ENCODE measurements at places on chromosomes 12 and 14.

DNA sequence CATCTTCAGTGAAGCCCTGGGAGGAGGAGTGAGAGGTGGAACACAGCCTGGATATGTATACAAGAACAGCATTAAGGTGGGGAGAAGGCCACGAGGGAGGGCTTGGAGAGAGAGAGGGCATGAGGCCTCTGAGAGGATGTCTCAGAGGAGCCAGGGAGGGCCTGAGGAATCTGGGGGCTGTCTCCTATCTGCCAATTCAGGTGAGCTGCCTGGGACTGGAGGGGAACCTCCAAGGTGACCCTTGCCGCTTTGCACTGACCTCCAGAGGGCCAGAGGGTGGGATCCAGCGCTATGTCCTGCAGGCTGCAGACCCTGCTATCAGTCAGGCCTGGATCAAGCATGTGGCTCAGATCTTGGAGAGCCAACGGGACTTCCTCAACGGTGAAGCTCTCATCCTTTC is 4.4 kb downstream of the ARHGEF25 start:
- DNase-seq: no peak

- DNase-seq: peak; percentile 13
Observed at GRCh38 chr14:64826845-64827244, 52.9 kb downstream of the SPTB start.

DNA sequence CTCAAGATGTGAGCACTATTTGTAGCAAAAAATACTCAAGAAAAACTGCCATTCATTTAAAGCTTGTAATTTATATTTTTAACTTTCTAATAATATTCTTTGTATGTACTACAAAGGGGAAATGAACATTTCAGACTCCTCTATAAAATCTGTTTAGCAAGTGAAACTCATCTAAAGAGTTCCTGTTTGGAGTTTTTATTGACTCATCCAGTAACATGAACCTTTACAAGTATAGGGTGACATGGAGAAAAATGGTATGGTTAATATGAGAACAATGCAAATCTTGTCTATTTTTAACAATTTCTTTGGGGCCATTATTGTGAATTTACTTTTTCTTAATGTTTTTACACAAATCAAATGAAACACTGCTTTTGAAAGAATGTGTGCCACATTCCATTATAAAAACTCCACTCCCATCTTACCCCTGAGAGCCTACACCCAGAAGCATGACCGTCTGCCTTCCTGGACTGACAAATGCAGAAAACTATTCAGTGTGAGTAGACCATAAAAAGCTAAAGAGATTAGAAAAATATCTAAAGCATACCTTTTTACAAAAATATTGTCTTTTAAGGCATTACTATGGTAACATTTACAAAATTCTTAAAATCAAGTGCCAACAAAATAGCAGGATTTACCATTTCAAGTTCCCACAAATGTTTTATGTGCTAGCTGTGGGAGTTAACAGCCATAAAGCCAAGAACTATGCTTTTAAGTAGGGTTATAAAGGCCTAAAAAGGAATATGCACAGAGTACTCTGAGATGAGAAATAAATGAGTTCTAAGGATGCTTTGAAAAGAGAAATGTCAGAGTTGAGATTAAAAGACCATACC is 144.0 kb downstream of the ADAMTS20 start:
- DNase-seq: peak; percentile 0

GRCh38 chr14:21440859-21441258 is 15.1 kb downstream of the CHD8 start:
- DNase-seq: no peak

DNA sequence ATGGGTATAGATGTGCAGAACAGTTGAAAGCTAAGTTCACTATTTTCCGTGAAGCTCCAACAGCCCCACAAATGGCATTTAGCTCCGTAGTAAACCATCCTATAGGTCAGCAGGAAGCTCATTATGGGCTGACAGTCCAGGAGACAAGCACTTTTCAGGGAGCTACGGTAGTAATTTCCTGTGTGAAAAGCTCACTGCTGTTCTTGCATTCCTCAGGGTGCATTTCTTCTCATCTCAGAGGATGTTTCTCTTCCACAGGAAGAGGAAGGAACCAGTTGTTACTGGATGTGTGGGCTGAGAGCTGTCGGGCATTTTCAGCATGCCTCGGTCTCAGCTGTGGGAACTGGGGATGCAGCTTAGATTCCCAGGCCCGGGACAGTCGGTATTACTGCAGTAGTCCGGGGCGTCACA is 72.8 kb downstream of the GALNT4 start:
- DNase-seq: peak; percentile 66

DNA sequence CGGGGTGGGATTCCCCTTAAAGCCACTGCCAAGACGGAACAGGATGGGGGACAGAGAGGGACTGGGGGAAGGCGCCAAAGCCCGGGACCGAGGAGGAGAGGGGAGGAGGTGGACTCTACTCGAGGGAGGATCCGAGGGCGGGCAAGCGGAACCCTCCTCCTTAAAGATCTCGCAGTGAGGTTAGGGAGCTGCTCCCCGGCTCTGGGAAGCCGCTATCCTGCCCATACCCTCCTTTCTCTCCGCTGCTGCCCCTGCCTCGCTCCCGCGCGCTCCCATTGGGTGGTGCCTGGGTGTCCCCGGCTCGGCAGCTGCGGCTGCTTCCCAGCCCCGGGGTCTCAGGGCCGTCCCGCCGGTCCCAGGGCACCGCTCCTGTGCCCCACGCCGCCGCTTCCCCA is 16.4 kb downstream of the KRT18 start:
- DNase-seq: no peak

DNA sequence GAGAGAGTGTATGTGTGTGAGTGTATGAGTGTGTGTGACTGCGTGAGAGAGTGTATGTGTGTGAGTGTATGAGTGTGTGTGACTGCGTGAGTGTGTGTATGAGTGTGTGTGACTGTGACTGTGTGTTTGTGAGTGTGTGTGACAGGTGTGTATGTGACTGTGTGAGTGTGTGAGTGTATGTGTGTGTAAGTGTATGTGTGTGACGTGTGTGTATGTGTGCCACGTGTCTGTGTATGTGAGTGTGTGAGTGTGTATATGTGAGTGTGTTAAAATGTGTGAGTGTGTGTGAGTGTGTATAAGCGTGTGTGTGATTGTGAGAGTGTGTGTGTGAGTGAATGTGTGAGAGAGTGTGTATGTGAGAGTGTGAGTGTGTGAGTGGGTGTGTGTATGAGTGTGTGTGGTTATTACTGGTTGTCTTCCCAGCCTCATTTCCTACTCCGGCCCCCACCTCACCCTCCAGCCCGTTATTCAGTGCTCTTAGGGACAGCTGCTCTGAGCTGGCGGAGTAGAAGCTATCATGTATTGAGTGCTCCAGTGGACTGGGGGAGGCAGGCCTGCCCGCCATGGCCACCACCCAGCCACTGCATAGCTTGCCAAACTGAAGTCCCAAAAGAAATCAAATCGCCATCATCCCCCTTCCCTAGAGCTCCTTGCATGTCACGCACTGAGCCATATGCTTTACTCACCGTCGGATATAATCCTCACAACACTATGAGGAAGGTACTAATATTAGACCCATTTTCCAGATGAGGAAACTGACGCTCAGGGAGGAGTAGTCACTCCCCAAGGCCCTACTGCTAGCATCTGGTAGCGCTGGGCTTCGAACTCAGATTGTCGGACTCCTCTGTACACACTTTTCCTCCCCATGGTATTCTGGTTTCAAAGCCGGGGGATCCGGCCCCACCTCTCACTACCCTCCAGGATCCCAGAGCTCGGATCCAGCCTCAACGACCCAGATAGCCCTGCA is 10.3 kb upstream of the MYL2 start:
- no peak for DNase-seq

- no peak for DNase-seq
Observed at GRCh38 chr12:10406725-10407124, 2.8 kb downstream of the KLRC4 start.

GRCh38 chr12:51921017-51921725 is 13.9 kb downstream of the ACVRL1 start:
- DNase-seq: no peak

DNA sequence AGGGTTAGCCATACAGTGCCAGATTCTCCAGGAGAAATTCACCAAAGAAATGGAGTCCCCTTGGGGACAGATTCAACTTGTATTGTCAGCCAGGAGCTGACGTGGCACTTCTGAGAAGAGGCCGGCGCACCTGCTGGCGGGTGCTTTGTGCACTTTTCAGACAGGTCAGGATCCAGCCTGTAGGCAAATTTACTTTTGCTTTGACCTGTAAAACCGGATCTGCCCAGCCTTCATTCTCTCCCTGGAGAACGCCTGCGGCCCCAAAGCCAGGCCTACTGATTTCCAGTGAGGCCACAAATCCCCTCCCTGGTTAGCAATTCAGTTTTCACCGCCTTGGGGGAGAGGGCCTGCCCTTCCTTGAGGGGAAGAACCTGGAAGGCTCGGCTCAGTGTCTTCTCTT is 17.4 kb downstream of the P2RX4 start:
- DNase-seq: no peak

GRCh38 chr14:57462551-57462950 is 31.1 kb downstream of the CCDC198 start:
- no peak for DNase-seq

- peak; percentile 71 for DNase-seq
Observed at GRCh38 chr12:116598311-116599284, 39.4 kb downstream of the MAP1LC3B2 start.

DNA sequence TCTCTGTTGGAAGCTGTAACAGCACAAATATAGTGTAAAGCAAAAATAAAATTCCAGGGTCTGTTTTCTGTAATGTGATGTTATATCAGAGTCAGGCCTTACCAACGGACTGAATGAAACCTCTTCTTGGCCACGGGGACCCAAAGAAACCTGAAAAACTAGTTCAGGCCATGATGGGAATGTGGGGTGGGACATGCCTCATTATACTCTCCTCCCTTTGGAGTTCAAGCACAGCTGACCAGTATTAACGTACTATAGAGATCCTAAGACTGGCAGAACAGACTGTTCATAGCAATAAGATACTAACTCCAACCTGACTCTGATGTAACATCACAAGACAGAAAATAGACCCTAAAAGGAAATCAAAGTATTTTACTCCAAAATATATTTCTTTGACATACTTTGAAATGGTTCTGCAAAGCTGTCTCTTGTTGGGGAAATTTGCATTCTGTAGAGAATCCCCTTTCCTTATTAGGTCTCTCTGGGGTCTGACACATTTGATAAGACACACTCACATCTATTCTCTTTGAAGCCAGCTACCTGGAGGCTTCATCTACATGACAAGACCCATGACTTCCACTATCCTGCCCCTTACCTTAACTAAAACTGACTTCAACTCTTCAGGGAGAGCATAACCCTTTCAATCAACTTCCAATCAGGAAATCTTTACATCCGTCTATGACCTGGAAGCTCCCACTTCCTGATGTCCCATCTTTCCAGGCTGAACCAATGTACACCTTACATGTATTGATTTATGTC is 444.6 kb downstream of the SOX5 start:
- DNase-seq: no peak

DNA sequence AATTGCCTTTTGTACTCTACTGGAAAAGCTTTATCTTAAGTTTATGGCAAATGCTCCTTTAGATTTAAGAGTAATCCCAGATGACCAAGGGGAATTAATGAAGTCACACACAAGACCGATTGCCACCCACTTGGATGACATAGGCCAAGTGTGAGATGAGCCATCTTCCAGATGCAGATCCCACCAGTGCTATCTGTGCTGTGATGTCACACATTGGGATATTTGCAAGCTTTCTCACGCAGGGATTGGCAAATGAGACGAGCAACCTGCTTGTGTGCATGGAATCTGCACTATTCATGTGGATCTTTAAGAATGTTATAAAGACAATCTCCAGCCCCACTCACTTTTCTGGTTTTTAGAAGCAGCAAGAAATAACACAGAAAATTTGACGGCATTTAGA is 602.1 kb upstream of the TMEM132C start:
- peak; percentile 66 for DNase-seq

GRCh38 chr14:75486318-75486717 is 36.0 kb upstream of the BATF start:
- DNase-seq: no peak

DNA sequence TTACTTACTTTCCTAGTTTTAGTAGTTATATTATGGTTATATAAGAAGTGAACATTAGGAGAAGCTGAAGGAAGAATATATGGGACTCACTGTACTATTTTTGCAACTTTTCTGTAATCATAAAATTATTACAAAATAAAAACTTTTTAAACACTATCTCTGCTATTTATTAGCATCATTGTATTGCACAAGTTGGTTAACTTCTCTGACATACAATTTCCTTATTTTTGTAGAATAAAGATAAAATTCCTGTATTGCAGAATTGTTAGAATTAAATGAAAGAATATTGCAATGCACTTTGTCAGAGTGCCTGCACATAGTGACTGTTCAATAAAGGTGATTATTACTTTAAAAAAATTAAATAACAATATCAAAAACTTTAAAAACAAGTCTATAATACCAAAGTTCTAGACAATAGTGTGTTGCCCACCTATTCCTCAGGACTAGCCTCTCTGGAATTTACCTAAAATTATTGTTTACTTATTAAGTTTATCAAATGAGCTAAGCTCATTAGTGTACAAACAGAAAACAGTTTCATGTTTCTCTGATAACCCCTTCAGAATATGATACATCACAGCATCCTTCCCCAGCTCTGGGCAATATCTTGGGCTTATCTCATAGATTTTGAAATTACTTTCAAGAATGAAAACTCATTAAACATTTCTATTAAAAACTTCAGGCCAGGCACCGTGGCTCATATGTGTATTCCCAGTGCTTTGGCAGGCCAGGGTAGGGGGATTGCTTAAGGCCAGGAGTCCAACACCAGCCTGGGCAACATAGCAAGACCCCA is 77.4 kb upstream of the TMPO start:
- DNase-seq: no peak

- no peak for DNase-seq
Observed at GRCh38 chr14:70558356-70558755, 23.6 kb upstream of the ADAM20 start.

GRCh38 chr12:113874999-113875561 is 91.0 kb downstream of the RBM19 start:
- peak; percentile 26 for DNase-seq

Data from fibroblast of the aortic adventitia (primary cell).